Hematopoietic multipotent progenitor cell treated with erythropoietin and hydrocortisone succinate and interleukin-3 and kit ligand, for 15 days (in vitro differentiated cells): ENCODE measurements at places on chromosomes 3 and 15.

DNA sequence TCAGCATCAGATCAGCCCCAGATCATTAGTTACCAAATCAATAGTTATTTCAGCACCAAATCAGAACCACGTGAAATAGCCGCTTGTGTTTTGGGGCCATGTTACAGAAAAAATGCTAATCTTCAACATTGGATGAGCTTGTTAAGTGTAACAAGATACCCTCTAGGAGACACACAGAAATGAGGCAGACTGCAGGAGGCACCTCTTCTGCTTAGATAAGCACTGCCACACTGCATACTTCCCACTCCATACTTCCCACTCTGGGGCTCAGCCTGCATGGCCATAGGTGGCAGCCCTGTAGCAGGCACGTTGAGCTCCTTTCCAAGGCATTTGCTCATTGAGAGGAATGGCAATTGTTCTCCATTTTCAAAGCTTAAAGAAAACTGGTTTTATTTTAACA is 73.3 kb downstream of the CHCHD6 start:
- no peak for DNase-seq

DNA sequence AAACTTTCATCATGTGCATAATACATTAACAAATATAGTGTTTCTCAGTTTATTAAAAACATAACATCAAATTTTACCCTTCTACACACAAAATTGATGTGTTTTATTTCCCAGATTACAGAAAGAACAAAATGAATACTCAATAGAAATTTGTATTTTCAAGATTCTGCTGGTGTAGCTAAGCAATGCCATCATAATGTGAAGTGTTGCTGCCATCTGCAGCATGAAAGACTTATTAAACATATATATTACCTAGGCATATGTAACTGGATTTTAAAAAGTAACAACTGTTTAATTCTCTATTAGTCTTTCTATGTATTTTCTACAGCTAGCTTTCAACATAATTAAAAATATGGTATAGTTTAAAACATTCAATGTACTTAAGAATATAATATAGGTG is 27.5 kb downstream of the PLSCR5 start:
- peak; percentile 54 for DNase-seq

GRCh38 chr3:179676081-179676480 is 23.2 kb downstream of the USP13 start:
- no peak for DNase-seq

DNA sequence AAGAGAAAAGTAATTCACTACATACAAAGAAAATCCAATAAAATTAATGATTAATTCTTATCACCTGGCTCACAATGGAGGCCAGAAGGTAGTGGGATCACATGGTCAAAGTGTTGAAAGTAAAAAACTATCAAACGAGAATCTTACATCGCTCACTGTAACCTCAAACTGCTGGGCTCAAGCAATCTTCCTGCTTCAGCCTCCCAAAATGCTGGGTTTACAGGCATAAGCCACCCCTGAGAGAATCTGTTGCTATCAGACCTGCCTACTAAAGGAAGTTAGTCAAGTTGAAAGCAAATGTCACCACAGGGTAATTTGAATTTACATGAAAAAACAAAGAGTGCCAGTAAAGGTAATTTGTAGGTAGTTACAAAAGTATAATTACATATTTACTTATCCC is 103.3 kb downstream of the PCCB start:
- DNase-seq = no peak

GRCh38 chr3:102979682-102980354 is 545.0 kb downstream of the ZPLD1 start:
- no peak for DNase-seq

GRCh38 chr3:196128172-196128843 is 46.4 kb upstream of the TFRC start:
- no peak for DNase-seq

- DNase-seq = peak; percentile 81
Measured at GRCh38 chr3:152331018-152331541, 62.4 kb downstream of the MBNL1 start.
